GM06990 (cell line): ENCODE measurements at places on chromosomes 5 and 9.

- no peak for DNase-seq
Measured at GRCh38 chr9:92122061-92122460, 6.8 kb upstream of the SPTLC1 start.

- no peak for DNase-seq
Measured at GRCh38 chr9:121684381-121685145, 33.1 kb downstream of the DAB2IP start.

- no peak for DNase-seq
Measured at GRCh38 chr5:141260458-141261237, 15.5 kb downstream of the PCDHB15 start.

GRCh38 chr9:131423171-131423581, 29.3 kb downstream of the PRRC2B start:
- DNase-seq, result no peak

- DNase-seq, result no peak
Measured at GRCh38 chr5:154107756-154108155, 69.0 kb downstream of the MFAP3 start.

DNA sequence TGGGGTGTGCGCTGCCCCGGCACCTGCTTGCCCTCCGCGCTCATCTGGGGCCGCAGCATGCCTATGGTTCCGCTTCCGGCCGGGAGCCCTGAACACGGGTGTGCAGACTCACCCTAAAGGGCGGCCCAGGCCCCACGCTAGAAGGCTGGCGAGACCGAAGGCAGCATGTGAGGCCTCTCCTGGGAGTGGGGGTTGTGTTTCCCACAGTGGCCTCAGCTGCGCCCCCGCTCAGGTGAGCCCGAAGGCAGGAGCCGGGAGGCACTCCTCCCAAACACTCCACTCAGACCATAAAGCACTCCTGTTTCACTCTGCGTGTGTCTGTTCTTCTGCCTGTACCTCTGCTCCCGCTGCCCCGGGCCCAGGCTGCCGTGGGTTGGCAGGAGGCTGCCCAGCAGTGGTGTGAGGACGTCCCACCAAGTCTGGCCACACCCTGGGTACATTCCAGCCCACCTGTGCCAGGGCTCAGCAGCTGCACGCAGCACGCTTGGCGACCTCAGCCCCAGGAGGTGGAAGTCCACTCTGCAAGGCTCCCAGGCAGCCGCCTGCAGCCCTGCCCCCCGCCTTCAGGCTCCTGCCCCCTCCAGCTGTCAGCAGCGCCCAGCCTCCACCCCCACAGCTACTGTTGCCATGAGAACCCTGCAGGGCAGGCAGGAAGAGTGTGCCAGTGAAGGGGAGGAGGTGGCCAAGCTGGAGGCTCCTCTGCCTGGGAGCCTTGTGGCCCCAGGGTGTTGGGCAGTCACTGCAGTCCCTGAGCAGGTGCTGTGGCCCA, 1.2 kb upstream of the AJM1 start:
- no peak for DNase-seq

GRCh38 chr5:89396278-89396954, 513.4 kb upstream of the MEF2C start:
- peak; percentile 20 for DNase-seq

GRCh38 chr5:56415356-56415765, 182.2 kb upstream of the ANKRD55 start:
- DNase-seq, result peak; percentile 75

DNA sequence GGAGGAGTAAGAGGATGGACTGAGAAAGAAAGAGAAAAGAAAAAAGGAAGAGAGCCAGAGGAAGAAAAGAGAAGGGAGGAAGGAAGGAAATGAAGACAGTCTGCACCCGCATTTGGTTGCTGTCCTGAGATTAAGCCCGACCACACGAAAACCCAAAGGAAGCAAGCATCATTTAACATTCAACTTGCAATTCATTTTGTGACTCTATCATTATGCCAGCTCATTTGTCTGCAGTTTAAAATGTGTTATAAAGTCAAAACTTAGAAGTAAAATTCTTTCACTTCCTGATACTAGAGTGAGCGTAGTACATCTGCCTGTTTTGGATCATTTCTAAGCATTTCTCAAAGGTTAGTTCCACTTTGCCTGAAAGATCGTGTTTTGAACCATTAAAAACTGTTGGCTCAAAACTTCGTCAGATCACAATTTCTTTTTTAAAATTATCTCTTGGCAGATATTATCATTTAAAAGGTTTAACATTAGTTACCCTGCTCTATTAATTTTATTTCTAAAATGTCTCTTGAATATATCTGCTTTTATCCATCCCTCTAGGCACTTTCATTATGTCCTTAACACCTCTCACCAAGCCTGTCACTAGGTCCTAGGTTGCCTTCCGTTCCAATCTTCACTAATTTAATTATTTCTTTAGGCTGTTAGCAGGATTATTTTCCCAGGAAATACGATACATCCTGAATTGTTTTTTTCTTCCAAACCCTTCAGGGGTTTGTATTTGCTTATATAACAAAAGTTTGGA, 240.9 kb downstream of the TLE4 start:
- DNase-seq, result peak; percentile 48

- peak; percentile 62 for DNase-seq
Measured at GRCh38 chr5:169719360-169720314, 82.6 kb downstream of the DOCK2 start.

DNA sequence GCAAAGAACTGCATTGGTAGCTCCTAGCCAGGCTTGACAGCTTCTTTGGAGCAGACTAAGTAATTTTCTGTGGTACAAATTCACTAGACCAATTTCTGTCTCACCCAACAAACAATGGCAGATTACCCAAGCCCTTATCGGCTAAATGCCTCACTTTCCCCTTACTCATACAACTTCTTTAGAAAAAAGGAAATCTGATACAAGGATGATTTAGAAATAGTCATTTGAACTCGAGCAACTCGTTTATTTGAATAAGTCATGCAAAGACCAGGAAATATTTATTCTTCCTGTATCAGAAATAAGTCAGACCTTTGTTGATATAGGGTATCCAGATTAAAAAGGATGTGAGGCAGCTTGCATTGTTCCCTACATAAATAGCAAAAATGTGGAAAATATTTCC, 170.4 kb upstream of the CDH6 start:
- no peak for DNase-seq

DNA sequence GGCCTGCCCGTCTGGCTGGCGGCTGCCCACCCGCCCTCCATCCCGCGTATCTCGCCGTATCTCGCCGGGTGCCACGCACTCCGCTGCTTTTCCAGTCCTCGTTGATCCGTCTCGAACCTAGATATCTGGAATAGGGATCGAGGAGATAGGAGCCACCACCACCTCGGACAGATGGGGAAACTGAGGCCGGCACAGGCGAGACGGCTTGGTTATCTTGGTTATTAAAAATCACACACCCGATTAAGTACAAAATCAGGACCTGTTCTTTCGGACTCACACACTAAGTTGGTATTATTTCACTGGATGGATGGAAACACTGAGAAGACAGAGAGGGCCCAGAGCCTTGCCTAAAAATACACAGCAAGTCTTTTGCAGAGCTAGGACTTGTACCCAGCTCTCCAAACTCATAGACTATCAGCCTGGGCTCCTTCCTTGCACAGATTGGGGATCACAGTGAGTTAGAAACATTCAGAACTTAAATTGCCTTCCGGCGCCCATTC, 678 bp downstream of the SLC26A2 start:
- no peak for DNase-seq

DNA sequence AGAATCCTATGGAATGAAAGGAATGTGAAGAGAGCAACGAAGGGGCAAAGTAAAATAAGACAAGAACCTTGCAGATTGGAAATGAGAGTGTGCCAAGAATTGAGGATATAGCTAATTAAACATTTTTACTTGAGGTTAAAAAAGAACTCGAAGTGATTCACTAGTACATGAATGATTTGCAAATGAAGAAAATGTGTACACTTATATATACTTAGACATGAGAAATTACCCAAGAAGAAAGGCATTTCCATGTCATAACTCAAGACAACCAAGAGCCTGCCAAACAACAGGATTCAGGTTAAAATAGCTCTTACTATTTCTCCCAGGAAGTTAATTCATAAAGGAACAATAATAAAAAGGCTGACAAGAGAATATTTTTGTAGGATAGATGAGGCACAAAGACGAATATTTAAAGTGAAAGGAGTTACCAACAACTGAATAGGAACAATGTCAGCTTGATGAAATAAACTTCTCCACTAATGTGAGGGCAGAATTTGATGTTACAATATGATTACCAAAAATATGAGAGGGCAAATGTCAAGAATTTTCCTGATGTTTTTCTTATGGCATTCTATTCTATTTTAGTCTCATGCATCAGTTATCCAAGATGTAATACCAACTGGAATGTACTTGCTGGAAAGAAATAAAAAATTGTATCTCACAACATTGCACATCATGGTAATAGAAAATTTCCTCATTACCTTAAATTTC, 18.9 kb upstream of the NPR3 start:
- DNase-seq, result no peak

DNA sequence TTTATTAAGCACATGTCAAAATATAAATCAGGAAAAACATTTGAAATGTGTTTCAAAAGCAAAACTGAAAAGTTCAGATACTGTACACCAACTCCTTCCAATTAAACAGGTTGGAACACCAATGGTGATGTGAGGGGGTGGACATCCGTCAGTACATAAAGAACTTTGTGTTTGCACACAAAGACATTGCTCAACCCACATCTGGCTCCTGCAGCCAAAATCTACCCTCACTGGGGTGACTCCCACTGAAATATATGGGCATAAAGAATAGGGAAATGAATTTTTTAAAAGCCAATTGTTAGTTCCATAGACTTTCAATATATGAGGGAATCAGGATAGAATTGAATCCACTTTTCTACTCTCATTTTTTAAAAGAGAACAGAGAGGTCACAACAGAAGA, 63.9 kb downstream of the MEGF9 start:
- no peak for DNase-seq

DNA sequence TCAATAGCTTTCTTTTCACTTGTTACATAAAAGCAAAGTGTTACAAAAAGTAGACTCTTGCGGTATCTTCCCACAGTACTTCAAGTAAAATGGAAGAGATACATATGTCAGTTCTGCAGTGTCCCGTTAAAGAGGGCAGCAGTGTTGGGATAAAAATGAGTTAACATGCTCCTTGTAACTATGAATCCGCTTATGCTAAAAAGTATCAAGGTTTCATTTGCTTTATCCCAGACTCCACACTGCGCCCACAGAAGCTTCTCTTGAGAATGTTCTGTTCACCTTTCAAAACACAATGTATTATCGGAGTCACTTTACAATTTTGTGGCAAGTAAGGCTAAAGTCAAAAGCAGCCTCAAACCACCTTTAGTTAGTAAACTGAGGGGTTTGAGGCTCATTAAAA, 790 bp downstream of the PTAR1 start:
- no peak for DNase-seq
